ENCODE measurements at places on chromosomes 4 and X. TPM values are rescaled to one million over a fixed set of nuclear protein-coding genes. Genes with fewer than 3 reads are reported as not detected.

DNA sequence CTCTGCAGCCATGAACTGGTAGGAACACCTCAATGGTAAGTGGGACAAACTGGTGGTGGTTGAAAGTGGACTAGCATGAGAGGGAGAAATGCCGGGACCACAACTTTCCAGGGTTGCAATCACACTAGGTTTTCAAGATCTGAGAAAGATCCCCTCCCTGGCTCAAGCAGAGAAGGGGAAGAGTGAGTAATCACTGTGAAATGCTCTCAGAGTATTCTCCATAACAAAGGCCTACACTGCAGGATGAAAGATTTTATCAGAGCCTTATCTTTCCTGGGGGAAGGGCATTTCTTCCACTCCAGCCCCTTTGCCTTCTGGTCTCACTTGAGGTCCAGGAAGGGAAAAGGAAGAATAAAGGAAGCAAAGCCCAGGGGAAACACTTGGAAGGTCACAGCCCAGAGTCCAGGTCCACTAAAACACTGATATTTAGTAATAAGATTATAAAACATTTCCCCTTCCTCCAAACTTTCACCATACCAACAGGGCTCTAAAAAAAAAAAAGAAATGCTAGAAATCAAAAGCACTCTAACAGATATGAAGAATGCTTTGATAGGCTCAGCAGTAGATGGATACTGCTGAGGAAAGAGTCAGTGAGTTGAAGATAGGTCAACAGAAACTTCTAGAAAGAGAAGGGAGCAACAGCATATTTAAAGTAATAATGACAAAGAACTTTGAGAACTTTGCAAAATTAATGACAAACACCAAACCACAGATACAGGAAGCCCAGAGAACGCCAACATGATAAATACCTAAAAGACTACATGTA, 95.9 kb downstream of the WDFY3 start:
- H3K36me3 ChIP-seq, result no peaks in the 10 kb centered on the region
- no peak overlapping the region for H3K4me3 ChIP-seq
- no peak overlapping the region for H3K27ac ChIP-seq
- DNase-seq, result no peak
- H3K4me1 ChIP-seq, result no peaks in the 10 kb centered on the region
- no peaks in the 10 kb centered on the region for H3K27me3 ChIP-seq

DNA sequence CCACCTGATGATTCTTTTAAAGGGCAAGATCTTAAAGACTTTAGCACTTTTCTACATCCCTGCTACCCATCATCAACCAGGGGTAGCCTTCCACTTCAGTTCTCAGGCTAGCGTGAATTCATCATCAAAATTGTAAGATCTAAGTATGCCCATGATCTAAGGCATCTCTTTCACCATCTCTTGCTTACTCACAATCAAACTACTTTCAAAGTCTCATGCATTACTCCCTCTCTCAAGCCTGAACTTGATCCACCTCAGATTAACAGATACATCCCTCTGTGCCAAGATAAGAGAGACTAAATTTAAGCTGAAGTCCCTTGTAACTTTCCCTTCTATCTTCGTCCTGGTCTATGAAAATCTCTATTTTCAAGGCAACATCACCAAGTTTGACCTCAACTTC, 62.8 kb downstream of the DHX15 start:
- peaks cover 61% of the 10 kb centered on the region for H3K36me3 ChIP-seq
- no peak overlapping the region for H3K4me3 ChIP-seq
- H3K4me1 ChIP-seq, result peaks cover 9% of the 10 kb centered on the region
- DNase-seq, result no peak
- H3K27me3 ChIP-seq, result no peaks in the 10 kb centered on the region

BTK gene
- 0.23 TPM for total RNA-seq

HTN1 gene
- not detected for total RNA-seq

GRCh38 chr4:141375855-141376254, 155.2 kb downstream of the ZNF330 start:
- no peaks in the 10 kb centered on the region for H3K4me1 ChIP-seq
- H3K4me3 ChIP-seq, result no peak overlapping the region
- DNase-seq, result no peak
- H3K27me3 ChIP-seq, result no peaks in the 10 kb centered on the region

- H3K27me3 ChIP-seq, result no peaks in the 10 kb centered on the region
- H3K36me3 ChIP-seq, result no peaks in the 10 kb centered on the region
- H3K4me1 ChIP-seq, result peaks cover 21% of the 10 kb centered on the region
- no peak overlapping the region for H3K27ac ChIP-seq
- DNase-seq, result no peak
These were observed 471.9 kb downstream of the BCOR start for GRCh38 chrX:39625810-39626209.

CXCL3 gene
- not detected for total RNA-seq

- H3K27ac ChIP-seq, result no peak overlapping the region
- DNase-seq, result no peak
- H3K4me3 ChIP-seq, result no peak overlapping the region
- no peaks in the 10 kb centered on the region for H3K4me1 ChIP-seq
These were observed 391.2 kb downstream of the SLITRK2 start for GRCh38 chrX:146208821-146209220.

GRCh38 chr4:53541577-53542206, 49.6 kb downstream of the LNX1 start:
- H3K27ac ChIP-seq, result no peak overlapping the region
- no peaks in the 10 kb centered on the region for H3K4me1 ChIP-seq
- DNase-seq, result no peak
- H3K27me3 ChIP-seq, result peaks cover 3% of the 10 kb centered on the region

DNA sequence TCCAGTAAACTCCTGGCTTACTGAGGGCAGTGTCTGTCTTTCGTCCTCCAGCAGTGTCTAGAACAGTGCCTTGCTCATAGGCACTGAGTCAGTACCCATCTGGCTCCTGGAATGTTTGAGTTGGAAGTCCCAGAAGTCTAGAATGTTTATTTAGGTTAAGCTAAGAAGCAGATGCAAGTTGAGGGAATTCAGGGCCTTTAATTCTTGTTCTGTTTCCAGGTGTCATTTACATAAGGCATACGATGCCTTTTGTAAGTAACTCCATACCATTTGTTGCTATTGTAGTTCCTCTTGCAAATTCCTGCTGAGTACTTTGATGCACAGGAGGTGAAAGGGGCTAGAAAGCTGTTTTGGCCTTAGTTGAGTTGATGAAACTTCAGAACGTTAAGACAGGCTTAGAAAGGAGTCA, 22.2 kb downstream of the ARHGAP10 start:
- H3K27me3 ChIP-seq, result no peaks in the 10 kb centered on the region
- H3K4me1 ChIP-seq, result no peaks in the 10 kb centered on the region
- no peak overlapping the region for H3K27ac ChIP-seq
- H3K36me3 ChIP-seq, result no peaks in the 10 kb centered on the region
- DNase-seq, result no peak
- no peak overlapping the region for H3K4me3 ChIP-seq

GRCh38 chr4:55547466-55547770, 709 bp upstream of the CLOCK start:
- peak overlapping the region; percentile 86 for H3K4me3 ChIP-seq
- H3K27ac ChIP-seq, result peak overlapping the region; percentile 87
- no peaks in the 10 kb centered on the region for H3K36me3 ChIP-seq
- no peak for DNase-seq

SPANXA2 gene
- total RNA-seq, result not detected

FHL1 gene
- total RNA-seq, result 14.4 TPM
